ENCODE measurements at places on chromosomes 3 and 15. TPM values are rescaled to one million over a fixed set of nuclear protein-coding genes. Genes with fewer than 3 reads are reported as not detected.

Gene CFAP100
- not detected for polyA plus RNA-seq

Gene NR1I2
- not detected for polyA plus RNA-seq

DNA sequence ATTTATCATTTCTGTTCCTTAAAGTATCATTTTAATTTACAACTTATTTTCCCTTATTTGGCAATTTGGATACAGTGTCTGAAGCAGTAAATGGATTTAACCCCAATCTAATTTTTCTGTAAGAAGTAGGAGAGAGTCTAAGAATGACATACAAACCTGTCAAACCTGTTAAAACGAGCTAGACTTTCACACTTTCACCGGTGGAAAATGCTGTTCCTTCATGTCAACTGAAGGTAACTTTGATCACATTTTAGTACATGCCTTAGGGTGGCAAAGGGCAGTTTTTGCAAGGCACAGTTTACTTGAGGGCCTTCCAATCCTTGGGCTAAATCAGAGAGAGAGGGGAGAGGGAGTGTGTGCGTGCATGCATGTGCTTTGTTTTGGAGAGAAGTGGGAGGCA, 221.4 kb downstream of the THSD4 start:
- DNase-seq, result no peak
- no peak overlapping the region for H3K27ac ChIP-seq
- no peaks in the 10 kb centered on the region for H3K4me1 ChIP-seq
- no peaks in the 10 kb centered on the region for H3K36me3 ChIP-seq
- no peaks in the 10 kb centered on the region for H3K27me3 ChIP-seq
- no peak overlapping the region for H3K4me3 ChIP-seq

- peaks cover 5% of the 10 kb centered on the region for H3K4me1 ChIP-seq
- H3K36me3 ChIP-seq, result no peaks in the 10 kb centered on the region
These were observed 2.8 kb upstream of the RTP2 start for GRCh38 chr3:187705164-187705563.

- H3K36me3 ChIP-seq, result no peaks in the 10 kb centered on the region
- no peak for DNase-seq
- no peaks in the 10 kb centered on the region for H3K27me3 ChIP-seq
- H3K27ac ChIP-seq, result no peak overlapping the region
- H3K4me1 ChIP-seq, result no peaks in the 10 kb centered on the region
- H3K4me3 ChIP-seq, result no peak overlapping the region
These were observed 3.5 kb upstream of the PP2D1 start for GRCh38 chr3:20015525-20015924.

DNA sequence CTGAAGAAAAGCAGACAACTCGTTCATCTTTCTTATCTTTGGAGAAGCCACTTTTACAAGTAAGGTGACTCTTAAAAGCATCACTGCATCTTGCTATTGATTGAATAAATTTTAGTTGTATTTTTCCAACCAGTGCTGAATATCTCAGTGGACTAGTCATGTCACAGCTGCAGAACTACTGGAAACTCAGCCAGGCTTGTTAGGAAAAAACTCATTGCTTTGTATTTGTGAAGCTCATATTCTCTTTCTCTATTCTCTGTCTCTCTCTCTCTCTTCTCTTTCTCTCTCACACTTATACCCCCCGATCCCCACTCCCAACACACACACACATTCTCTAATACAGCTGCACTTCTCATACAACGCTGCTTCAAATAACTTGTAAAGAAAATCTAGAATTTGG, 104.3 kb downstream of the WDR76 start:
- H3K4me1 ChIP-seq, result no peaks in the 10 kb centered on the region
- H3K27me3 ChIP-seq, result no peaks in the 10 kb centered on the region
- H3K27ac ChIP-seq, result no peak overlapping the region
- no peak for DNase-seq
- no peak overlapping the region for H3K4me3 ChIP-seq

- no peak for DNase-seq
- H3K4me1 ChIP-seq, result peaks cover 23% of the 10 kb centered on the region
- no peak overlapping the region for H3K27ac ChIP-seq
- H3K36me3 ChIP-seq, result no peaks in the 10 kb centered on the region
These were observed 37.2 kb downstream of the AADACL2 start for GRCh38 chr3:151770956-151771355.

GRCh38 chr3:144011251-144011799, 39.7 kb downstream of the DIPK2A start:
- no peaks in the 10 kb centered on the region for H3K4me1 ChIP-seq
- no peak overlapping the region for H3K27ac ChIP-seq
- no peaks in the 10 kb centered on the region for H3K36me3 ChIP-seq
- no peak for DNase-seq

All from CD14-positive monocyte (primary cell).